ENCODE measurements at places on chromosomes 12 and 14.

DNA sequence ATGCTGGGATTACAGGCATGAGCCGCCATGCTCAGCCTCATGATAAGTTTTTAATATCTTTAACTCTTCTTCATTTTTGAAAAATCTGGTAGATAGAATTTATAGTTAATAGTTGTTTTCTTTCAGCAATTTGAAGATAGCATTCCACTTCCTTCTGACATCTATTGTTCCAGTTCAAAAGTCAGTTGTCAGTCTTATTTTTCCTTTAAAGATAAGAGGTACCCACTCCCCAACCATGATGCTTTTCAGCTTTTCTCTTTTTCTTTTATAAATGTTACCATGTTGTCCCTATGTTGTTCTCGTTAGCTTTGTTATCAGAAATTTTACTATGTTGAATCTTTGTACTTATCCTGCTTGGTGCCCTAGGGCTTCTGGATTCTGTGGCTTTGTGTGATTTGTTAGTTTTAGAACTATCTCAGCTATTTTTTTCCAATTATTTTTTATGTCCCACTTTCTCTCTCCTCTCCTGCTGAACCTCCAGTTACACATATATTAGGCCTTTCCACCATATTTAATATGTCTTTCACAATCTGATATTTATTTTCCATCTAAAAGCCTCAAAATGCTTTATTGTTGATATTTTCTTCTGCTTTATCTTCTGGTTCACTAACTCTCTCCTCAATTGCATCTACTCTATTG, 181.6 kb upstream of the FOXN3 start:
- no peak for DNase-seq

- DNase-seq: no peak
These were observed 117.2 kb downstream of the LRRK2 start for GRCh38 chr12:40342010-40342409.

GRCh38 chr12:120970310-120970709, 8.0 kb upstream of the HNF1A start:
- no peak for DNase-seq

GRCh38 chr14:35879151-35879648, 53.1 kb downstream of the BRMS1L start:
- DNase-seq: no peak

GRCh38 chr14:92649934-92650545, 98.4 kb downstream of the LGMN start:
- no peak for DNase-seq

DNA sequence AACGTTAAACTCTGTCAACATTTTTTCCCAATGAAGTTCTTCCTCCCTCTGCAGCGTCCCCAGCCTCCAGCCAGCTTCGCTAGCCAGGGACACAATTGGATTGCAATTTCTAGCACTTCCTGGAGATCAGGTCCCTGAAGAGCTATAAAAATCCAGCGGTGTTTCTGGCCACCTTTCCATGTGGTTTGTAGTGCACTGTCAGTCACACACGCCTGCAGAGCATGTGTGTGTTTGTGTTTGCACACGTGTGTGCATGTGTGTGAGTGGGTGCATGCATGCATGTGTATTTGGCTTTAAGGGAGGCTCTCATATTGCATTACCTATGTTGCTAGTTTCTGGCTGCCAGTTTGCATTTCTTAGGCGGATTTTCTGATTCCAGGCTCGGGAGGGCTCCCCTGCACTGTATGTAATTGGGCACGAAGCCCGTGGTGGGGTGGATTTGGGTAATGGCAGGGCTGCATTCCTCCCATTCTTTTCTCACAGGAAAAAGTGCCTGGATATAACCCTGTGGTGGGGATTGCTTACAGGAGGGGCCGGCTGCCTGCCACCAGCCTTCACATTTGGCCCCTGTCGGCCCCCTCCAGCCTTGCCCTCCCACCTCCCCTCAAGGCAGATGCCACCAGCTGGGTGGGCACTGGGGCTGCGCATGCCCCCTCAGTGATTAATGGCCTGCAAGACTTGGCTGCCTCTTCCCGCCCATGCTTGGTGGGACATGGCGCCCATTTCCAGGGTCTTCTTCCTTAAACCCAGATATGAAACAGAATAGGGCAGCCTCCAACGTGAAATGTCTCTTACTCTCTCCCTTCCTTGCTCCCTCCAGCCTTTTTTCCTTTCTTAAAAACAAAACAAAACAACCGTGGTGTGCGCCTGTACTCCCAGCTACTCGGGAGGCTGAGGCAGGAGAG, 74.0 kb downstream of the TSPAN9 start:
- DNase-seq: no peak

GRCh38 chr12:15693228-15693911, 95.8 kb downstream of the EPS8 start:
- DNase-seq: no peak

GRCh38 chr14:53528185-53528671, 375.1 kb upstream of the DDHD1 start:
- no peak for DNase-seq

DNA sequence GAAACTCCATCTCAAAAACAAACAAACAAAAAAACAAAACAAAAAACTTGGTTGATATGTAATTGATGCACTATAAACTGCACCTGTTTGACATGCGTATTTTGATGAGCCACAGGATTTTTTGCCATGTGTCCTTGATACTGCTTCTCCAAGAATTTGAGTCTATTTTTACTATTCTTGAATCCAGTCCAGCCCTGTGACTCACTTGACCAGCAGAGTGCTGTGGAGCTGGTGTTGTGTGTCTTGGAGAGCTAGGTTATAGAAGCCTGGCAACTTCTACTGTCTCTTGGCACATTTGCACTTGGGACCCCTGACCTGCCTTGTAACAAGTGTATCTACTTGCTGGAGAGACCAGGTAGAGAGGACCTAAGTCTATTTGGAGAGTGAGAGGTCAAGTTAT, 52.0 kb downstream of the KLRG1 start:
- no peak for DNase-seq
